Stimulated activated CD8-positive, alpha-beta memory T cell treated with anti-CD3 and anti-CD28 coated beads, Interleukin-12 subunit alpha, Interleukin-12 subunit beta, amount 100 ng/mL, for 1 hour (primary cell): ENCODE measurements at places on chromosomes 5 and 9.

DNA sequence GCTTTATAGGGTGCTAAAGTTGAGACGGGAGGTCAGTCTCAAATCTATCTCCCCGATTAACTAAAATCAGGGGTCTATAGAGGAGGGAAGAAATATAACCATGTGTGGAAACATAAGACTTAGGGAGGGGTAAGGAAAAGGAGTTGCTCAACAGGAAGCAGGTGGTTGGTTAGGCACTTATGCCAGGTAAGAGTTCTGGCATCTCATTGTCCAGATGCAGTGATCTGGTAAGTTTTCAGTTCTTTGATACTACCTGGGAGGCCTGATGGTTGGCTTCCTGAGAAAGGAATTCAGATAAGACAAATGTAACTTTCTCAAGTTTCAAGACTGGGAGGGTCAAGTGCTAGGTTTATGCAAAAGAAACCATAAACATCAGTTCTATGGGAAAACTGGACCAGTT lies 47.7 kb downstream of the CERT1 start:
- no peak for DNase-seq

DNA sequence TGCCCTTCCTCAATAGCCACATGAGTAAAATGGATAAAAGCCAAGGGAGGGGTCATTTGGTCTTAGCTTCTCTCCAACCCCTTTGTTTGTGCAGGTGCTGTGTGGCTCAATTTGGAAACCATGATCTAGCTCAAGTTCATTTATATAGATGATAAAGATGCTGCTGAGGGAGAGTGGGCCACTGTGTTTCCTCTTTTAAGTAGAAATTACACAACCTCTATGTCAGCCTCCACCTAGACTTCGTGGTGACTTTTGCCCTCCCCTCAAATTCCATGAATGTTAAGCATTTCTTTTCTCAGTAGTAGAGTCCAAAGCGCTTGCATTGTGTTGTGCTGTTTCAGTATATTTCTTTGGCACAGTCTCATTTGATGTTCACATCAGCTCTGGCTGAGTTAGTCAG lies 241.4 kb downstream of the ARHGAP26 start:
- DNase-seq, result no peak

DNA sequence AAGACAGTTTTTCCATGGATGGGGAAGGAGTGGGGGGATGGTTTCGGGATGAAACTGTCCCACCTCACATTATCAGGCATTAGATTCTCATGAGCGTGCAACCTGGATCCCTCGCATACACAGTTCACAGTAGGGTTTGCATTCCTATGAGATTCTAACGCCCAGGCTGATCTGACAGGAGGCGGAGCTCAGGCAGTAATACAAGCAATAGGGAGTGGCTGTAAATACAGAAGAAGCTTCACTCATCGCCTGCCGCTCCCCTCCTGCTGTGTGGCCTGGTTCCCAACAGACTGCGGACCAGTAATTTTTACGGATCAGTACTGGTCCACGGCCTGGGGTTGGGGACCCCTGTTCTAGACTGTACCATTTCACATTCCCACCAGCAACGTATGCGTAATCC lies 68.3 kb upstream of the OTULINL start:
- DNase-seq, result no peak

- no peak for DNase-seq
Observed at GRCh38 chr9:3931996-3932906, 367.6 kb downstream of the GLIS3 start.

GRCh38 chr5:76514292-76514691 lies 108.9 kb downstream of the F2RL2 start:
- DNase-seq, result no peak

DNA sequence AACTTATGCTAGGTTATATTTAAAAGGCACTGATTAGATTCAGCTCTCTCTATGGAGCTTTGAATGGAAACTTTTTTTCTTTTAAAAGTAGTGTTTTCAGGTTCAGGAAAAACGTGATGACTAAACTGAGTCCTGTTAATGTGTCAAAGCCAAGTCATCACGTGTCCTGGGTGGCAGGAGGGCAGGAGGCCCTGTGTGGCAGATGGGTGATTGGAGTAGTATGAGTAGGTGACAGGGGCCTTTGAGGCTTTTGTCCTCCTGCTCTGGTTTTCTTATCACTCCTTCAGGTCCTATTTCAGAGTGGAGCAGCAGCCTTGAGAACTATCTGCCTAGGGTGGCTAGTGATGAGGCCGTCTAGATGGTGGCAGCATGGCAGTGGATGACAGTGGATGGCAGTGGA lies 17.7 kb upstream of the CARTPT start:
- no peak for DNase-seq

DNA sequence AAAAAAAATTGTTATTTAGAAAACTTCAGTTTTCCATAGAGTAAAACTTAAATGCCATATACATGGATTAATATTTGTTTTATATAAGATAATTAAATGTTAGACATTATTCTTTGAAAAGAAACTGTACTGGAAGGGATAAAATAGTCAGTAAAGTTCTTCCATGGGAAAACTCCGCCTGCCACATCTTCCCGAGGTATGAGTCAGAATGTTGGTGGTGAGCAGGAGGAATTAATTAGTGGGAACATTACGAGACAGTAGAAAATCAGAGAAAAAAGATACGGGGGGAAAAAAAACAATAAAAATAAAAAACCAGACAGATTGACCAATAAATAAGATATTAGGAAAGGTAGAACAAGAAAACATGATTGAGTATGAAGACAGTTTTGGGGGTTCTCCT lies 930.3 kb upstream of the C9orf72 start:
- no peak for DNase-seq

GRCh38 chr5:172086194-172086975 lies 79.9 kb upstream of the FBXW11 start:
- no peak for DNase-seq

GRCh38 chr5:17829456-17829855 lies 195.2 kb downstream of the TAF11L14 start:
- DNase-seq, result no peak

GRCh38 chr5:35069188-35069587 lies 21.4 kb upstream of the AGXT2 start:
- DNase-seq, result no peak

- DNase-seq, result no peak
Observed at GRCh38 chr9:28234894-28235277, 661.6 kb upstream of the C9orf72 start.

DNA sequence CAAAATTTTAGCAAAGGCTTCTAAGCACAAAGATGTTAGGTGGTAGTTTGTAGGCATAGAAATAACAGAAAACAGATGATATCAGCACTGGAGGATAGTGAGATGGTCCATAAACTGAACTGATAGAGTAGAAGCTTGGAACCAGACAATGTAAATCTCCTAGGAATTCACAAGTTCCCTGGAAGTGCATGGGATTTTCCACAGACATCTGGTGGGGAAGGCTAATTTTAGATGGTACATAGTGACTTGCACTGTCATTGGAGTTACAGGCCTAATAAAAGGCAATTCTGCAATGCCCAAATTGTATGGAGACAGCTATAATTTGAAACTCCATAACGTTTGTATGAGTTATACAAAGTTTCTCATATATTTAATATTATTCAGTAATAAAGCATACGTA lies 653.0 kb upstream of the MEF2C start:
- no peak for DNase-seq

DNA sequence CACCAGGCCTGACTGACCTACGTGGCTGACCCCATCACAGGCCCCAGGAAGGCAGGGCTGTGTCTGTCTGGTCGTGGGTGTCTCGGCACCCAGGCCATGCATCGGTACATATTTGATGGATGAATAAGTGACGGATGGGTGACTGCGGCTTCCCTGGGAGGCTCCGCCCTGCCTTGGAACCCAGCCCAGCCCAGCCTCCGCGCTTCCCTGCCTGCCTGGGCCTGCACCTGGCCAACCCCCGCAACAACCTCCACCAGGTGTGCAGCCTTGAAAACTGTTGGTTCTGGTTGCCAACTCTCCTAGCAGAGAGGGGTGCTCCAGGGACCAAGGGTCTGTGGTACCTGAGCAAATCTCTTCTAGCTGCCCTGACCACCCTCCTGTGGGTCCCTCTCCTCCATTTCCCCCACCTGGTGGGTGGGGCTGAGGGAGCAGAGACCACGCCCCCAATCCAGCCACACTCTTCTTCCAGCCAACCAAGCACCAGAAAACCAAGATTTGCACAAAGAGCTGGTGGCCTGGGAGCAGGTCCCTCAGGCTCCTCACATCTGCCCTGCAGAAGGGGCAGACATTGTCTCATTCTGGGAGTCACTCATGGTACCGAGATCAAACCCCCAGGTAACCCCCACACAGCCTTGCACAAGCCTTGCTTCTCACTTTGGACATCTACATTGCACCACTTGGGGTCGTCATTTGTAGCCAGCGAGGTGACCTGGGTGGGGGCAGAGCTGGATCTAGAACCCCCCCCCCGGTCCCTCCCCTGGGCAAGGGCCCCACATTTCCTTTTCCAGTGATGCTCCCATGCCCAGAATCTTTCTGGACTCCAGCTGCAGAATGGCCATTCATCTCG lies 100.6 kb upstream of the IER5L start:
- DNase-seq, result no peak
